ENCODE measurements at places on chromosomes 3 and 15. TPM values are rescaled to one million over a fixed set of nuclear protein-coding genes. Genes with fewer than 3 reads are reported as not detected.

OR5H1 gene
- not detected for total RNA-seq

DNA sequence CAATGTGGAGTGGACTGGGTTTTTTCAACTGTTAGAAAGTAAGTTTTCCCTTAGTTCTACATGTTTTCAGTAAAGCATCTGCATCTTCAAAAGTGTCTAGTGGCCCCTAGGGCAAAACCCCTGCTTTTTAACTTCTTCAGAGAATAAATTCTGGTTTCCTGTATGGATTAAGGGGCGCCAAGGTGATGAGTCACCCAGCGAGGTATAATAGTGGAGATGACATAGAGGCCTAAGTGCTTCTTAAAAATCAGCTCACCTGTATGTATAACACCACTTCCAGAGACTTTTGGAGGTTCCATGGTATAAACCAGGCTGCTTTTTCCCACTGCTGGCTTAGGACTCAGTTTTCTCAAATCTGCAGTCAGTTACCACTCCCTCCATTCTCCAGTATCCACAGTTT, 68.9 kb downstream of the SYN2 start:
- H3K36me3 ChIP-seq, result no peaks in the 10 kb centered on the region
- no peak overlapping the region for H3K27ac ChIP-seq
- no peak overlapping the region for H3K4me3 ChIP-seq
- H3K4me1 ChIP-seq, result no peaks in the 10 kb centered on the region
- peaks cover 3% of the 10 kb centered on the region for H3K27me3 ChIP-seq

DNA sequence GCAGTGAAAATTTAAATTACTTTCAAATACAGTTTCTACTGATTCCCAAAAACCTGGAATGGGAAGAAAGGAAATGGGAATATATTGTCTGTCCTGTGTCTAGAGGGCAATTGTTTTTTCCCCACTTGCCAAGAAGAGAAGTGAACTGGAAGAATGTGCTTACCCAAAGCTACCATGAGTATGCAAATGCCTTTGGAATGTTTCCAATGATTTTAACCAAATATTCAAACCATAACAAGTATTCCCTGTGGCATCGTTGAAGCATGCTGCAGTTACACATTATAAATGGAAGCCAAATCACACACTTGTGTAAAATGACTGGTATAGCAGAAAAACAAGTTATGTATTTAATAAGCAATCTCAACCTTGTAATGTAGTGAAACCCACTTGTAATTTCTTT, 368.2 kb downstream of the GBE1 start:
- no peaks in the 10 kb centered on the region for H3K36me3 ChIP-seq
- DNase-seq, result no peak
- H3K27ac ChIP-seq, result no peak overlapping the region
- H3K27me3 ChIP-seq, result no peaks in the 10 kb centered on the region
- no peaks in the 10 kb centered on the region for H3K4me1 ChIP-seq
- no peak overlapping the region for H3K4me3 ChIP-seq

GRCh38 chr3:94596887-94597566, 534.2 kb downstream of the NSUN3 start:
- no peak overlapping the region for H3K4me3 ChIP-seq
- no peak overlapping the region for H3K27ac ChIP-seq
- H3K4me1 ChIP-seq, result no peaks in the 10 kb centered on the region
- no peaks in the 10 kb centered on the region for H3K27me3 ChIP-seq

DNA sequence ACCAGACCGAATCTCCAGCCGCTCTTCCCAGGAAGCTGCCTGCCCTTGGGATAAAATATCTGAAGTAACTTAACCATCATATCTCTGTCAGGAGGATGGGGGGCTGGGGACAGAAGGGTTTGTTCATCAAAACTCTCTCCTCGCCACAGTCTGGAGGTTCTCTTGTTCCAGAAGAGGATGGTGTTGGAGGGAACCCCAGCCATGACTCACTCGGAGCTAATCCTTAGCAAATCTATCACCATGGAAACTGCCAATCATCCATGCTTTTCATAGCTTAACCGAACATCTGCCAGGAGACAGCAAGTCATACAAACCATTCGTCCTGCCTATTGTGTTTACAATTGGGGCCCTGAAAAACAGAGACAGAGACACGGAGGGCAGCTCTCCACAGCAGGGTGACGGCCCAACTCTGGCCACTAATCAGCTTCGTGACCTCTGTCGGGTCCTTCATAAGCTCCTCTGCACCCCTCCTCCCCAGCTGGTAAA, 73.8 kb upstream of the HEG1 start:
- H3K27me3 ChIP-seq, result peaks cover 16% of the 10 kb centered on the region
- H3K36me3 ChIP-seq, result peaks cover 3% of the 10 kb centered on the region
- H3K4me3 ChIP-seq, result no peak overlapping the region
- no peak overlapping the region for H3K27ac ChIP-seq
- peaks cover 43% of the 10 kb centered on the region for H3K4me1 ChIP-seq
- no peak for DNase-seq

GRCh38 chr15:81754078-81754477, 291.7 kb downstream of the MEX3B start:
- H3K27ac ChIP-seq, result no peak overlapping the region
- H3K4me1 ChIP-seq, result no peaks in the 10 kb centered on the region
- no peaks in the 10 kb centered on the region for H3K27me3 ChIP-seq
- no peak for DNase-seq
- no peak overlapping the region for H3K4me3 ChIP-seq
- H3K36me3 ChIP-seq, result no peaks in the 10 kb centered on the region
